Motor neuron (in vitro differentiated cells): ENCODE measurements at places on chromosomes 2 and 18.

DNA sequence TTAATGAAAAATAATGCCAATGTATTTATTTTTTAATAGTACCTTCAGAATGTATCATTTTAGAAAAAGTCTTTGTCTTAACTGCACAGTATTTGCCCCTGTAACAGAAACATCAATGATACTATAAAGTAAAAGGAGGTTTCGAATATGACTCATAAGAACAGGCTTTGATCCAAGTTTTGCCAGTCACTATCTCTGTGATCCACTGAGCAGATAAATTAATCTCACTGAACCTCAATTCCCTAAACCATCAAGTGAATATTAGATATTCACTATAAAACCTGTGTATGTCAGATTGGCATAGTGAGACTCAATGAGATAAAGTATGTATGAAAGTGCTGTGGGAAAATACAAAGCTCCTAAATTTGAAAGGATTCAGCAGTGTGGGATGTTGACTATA lies 292.1 kb downstream of the EXOC6B start:
- ATAC-seq, result no peak

DNA sequence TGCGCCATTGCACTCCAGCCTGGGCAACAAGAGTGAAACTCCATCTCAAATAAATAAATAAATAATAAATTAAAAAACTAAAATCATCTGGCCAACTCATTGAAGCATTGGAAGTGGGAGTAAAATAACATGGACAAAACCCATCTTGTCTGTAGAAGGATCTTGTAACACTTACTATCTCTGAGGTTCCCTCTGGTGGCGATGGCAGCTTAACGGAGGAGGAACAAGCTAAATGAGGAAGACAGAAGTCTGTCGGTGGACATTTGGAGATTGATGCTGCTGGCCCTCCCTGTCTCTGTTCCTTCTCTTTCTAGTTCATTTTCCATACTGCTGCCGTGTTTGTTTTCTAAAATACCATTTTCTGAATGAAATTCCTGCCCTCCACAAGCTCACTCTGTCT lies 43.4 kb downstream of the ZCCHC2 start:
- no peak for ATAC-seq

DNA sequence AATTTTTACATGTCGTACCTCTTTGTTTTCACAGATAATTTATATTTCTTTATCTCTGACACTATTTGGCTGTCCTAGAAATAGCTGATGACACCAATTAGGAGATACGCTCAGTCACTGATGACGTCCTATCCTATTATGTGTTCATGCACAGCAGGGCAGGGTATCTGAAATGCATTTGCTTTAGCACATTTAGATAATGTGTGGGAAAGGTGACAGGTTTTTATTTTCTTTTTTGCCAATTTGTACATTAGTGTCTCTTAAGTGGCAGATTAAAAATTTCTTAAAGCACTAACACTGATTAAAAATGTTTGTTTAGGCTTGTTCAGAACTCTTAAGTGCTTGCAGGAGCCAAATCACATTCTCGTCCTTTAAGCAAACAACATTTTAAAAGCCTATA lies 39.7 kb downstream of the CDC42EP3 start:
- ATAC-seq, result peak; percentile 88

GRCh38 chr2:73852020-73852419 lies 23.3 kb downstream of the STAMBP start:
- ATAC-seq, result peak; percentile 67

GRCh38 chr2:212311807-212312404 lies 226.7 kb downstream of the ERBB4 start:
- no peak for ATAC-seq

GRCh38 chr2:862731-863466 lies 87.8 kb upstream of the SNTG2 start:
- no peak for ATAC-seq

DNA sequence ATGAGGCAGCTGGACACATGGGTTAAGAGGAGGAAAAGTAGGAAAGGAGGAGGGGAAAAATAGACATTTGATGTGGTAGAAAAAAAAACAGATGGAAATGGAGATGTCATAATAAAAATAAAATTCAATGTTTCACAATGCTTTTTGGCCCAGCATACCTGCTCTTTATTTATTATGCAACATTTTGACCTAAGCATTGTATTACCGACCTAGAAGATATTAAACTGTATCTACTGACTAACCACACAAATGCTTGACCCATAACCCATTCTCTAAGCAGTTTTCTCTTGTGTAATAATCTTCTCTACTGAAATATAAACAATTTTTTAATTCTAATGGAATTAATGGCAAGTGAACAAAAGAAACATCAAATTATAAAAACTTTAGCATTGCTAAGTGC lies 362.3 kb downstream of the FBXO15 start:
- ATAC-seq, result no peak

DNA sequence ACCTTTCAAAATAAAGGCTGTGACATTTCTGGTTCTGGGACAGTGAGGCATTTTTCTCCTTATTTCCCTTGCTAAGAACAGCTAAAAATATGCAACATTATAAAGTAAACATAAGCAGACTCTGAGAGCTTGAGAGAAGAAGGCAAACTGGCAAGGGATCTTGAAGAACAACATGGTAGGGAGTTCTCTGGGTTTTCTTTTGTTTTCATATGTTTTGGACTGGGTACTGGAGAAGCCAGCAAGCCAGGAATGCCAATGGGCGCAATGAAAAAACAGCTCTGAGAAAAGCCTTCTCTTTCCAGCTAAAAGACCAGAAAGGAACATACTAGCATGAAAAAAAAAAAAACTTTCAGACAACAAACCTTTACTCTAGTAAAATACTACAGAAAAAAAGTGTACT lies 351.4 kb upstream of the HS6ST1 start:
- no peak for ATAC-seq

DNA sequence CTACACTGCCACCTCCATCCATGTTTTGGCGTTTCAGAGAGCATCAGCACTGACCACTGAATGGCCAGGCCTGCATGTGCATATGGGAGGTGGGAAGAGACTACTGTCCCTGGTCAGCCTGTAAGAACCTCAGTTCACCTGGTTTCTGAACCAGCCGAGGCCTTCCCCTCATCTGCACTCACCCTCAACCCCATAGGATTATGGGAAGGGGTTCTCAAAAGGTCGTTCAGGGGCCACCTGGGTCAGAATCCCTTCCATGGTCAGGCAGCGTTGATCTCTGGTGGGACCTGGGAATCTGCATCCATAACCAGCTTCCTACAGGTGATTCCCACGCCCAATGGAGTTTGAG lies 36.7 kb downstream of the TET3 start:
- ATAC-seq, result no peak

DNA sequence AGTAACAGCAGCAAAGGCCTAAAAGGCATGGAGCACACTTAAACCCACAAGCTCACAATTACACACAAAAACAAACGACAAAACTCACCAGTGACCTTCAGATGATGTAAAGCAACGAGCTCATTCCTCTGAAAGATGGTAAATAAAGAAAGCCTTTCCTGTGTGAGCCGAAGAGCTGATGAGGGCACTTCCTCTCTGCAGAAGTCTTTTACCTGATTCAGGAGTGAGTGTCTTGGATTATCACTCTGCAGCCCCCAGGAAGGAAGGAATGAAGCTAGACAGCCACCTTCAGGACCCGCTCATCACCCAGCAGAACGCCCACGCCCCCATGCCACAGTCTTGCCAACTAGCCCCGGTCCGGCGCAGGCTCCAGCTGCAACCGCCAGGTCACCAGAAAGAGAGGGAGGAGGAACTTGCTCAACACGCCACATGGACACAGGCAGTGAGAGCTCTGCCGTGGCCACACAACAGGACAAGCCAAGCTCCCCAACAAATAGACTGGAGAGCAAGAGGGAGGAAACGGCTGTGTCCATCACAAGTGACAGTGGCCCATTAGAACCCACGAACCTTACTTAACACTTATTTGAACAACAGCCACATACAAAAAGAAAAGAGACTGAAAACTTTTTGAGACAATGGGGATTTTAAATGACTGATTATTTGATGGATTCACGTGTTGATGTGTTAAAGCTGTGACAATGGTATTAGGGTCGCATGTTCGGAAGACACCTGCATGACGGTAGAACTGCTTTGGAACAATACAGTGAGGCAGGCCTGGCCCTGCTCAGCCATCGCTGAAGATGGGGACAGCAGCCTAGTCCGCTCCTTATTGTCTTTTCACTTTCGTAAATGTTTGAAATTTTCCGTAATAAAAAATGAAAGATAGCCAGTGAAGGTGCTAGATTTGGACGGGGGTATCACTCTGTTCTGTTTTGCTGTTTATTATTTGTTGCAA lies 127.3 kb downstream of the HDAC4 start:
- ATAC-seq, result no peak

- ATAC-seq, result no peak
Measured at GRCh38 chr2:160145471-160145870, 54.6 kb downstream of the ITGB6 start.

GRCh38 chr2:11786592-11786991 lies 40.2 kb downstream of the LPIN1 start:
- no peak for ATAC-seq

- ATAC-seq, result peak; percentile 73
Measured at GRCh38 chr2:63522950-63523349, 65.3 kb downstream of the WDPCP start.

DNA sequence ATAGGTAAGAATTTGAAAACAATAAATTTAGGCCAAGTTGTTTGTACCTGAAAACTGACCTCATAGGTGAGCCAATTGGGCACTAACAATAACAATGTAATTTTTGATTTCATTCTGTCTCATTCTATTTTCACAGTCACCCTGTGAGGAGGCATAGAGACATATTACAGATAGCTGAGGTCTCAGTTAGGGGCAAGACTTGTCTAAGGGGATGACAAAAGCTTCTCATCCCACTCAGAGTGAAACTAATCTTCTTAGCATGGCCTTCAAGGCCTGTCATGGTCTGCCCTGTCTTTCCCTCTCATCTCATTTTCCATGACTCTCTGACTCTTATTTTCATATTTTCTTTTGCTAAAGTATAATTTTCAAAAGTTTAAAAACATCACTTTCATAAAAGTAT lies 562.0 kb upstream of the TNP1 start:
- ATAC-seq, result no peak

- ATAC-seq, result peak; percentile 41
Measured at GRCh38 chr2:168912466-168912865, 11.4 kb downstream of the G6PC2 start.
